Lung (tissue), 17 donors: ENCODE measurements at places on chromosomes 2 and 18.

GRCh38 chr2:181752301-181752700 is 72.0 kb upstream of the NEUROD1 start:
- H3K27ac ChIP-seq, result no peak overlapping the region
- H3K4me3 ChIP-seq, result no peak overlapping the region
- no peak for DNase-seq
- no peaks in the 10 kb centered on the region for H3K36me3 ChIP-seq
- no peaks in the 10 kb centered on the region for H3K27me3 ChIP-seq

DNA sequence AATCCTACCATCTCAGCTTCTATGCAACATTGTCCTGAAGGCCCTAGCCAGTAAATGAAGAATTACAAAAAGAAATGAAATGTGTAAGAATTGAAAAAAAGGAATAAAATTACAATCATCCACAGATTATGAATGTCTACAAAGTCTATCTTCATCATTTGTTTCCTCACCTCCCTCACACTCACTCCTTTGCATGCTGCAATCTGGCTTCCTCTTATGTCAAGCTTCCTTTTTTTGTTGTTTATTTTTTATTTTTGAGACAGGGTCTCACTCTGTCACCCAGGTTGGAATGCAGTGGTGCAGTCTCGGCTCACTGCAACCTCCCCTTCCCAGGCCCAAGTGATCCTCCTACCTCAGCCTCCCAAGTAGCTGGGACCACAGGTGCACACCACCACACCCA is 129.0 kb downstream of the CABYR start:
- DNase-seq, result no peak
- no peaks in the 10 kb centered on the region for H3K36me3 ChIP-seq
- H3K27ac ChIP-seq, result no peak overlapping the region
- no peak overlapping the region for H3K4me3 ChIP-seq

- no peak for DNase-seq
- no peak overlapping the region for H3K4me3 ChIP-seq
- H3K36me3 ChIP-seq, result no peaks in the 10 kb centered on the region
- no peaks in the 10 kb centered on the region for H3K27me3 ChIP-seq
- no peak overlapping the region for H3K27ac ChIP-seq
These were observed 315.8 kb upstream of the KLHL29 start for GRCh38 chr2:23069156-23069555.

GRCh38 chr2:148998165-148998830 is 40.2 kb upstream of the LYPD6B start:
- no peak for DNase-seq
- no peaks in the 10 kb centered on the region for H3K27me3 ChIP-seq
- H3K4me1 ChIP-seq, result no peaks in the 10 kb centered on the region
- no peaks in the 10 kb centered on the region for H3K36me3 ChIP-seq

- H3K4me3 ChIP-seq, result no peak overlapping the region
- no peaks in the 10 kb centered on the region for H3K27me3 ChIP-seq
- H3K4me1 ChIP-seq, result no peaks in the 10 kb centered on the region
- H3K36me3 ChIP-seq, result no peaks in the 10 kb centered on the region
- H3K27ac ChIP-seq, result no peak overlapping the region
- DNase-seq, result no peak
These were observed 92.9 kb downstream of the NEDD4L start for GRCh38 chr18:58136879-58137278.

DNA sequence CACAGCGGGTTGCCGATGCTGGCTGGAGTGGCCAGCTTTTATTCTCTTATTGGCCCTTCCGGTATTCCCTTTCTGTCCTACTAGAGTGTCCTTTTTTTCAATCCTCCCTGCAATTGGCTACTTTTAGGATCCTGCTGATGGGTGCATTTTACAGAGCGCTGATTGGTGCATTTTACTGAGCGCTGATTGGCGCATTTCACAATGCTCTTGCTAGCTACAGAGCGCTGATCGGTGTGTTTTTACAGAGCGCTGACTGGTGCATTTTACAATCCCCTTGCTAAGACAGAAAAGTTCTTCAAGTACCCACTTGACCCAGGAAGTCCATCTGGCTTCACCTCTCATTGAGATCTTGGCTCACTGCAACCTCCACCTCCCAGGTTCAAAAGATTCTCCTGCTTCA is 44.4 kb upstream of the SPRED2 start:
- H3K27me3 ChIP-seq, result no peaks in the 10 kb centered on the region
- H3K4me1 ChIP-seq, result no peaks in the 10 kb centered on the region
- H3K36me3 ChIP-seq, result no peaks in the 10 kb centered on the region
- H3K4me3 ChIP-seq, result no peak overlapping the region
- no peak overlapping the region for H3K27ac ChIP-seq

GRCh38 chr2:70779491-70779890 is 11.0 kb downstream of the FIGLA start:
- no peak overlapping the region for H3K27ac ChIP-seq
- peak; percentile 32 for DNase-seq
- no peaks in the 10 kb centered on the region for H3K27me3 ChIP-seq

GRCh38 chr2:39717067-39717466 is 51.4 kb downstream of the TMEM178A start:
- H3K27me3 ChIP-seq, result no peaks in the 10 kb centered on the region
- no peak overlapping the region for H3K27ac ChIP-seq
- H3K4me3 ChIP-seq, result no peak overlapping the region
- no peaks in the 10 kb centered on the region for H3K4me1 ChIP-seq
- no peaks in the 10 kb centered on the region for H3K36me3 ChIP-seq
- no peak for DNase-seq

- H3K27me3 ChIP-seq, result no peaks in the 10 kb centered on the region
- no peak overlapping the region for H3K4me3 ChIP-seq
- peaks cover 13% of the 10 kb centered on the region for H3K4me1 ChIP-seq
- no peak for DNase-seq
These were observed 291.6 kb downstream of the ALPK2 start for GRCh38 chr18:58337285-58337684.

GRCh38 chr18:27004056-27004829 is 138.7 kb upstream of the AQP4 start:
- no peak overlapping the region for H3K27ac ChIP-seq
- H3K4me1 ChIP-seq, result no peaks in the 10 kb centered on the region
- H3K27me3 ChIP-seq, result no peaks in the 10 kb centered on the region
- no peak overlapping the region for H3K4me3 ChIP-seq

DNA sequence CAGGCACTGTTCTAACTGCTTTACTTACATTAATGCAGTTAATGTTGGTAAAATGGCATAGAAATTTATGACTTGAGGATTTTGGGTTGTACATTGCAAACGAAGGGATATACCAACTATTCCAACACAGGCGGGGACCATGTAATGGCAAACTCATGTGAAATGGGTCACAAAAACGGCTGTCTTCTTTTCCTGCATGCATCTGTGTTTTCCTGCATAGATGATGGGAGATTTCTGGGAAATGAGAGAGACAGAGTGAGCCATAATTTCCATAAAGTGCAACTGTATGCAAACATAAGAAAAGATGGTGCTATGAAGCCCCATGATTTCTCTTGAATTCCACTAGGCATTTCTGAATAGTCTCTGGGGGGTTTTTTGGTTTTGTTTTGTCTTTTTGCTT is 82.3 kb downstream of the ALPK2 start:
- H3K27me3 ChIP-seq, result no peaks in the 10 kb centered on the region
- no peaks in the 10 kb centered on the region for H3K36me3 ChIP-seq
- peak overlapping the region; percentile 62 for H3K27ac ChIP-seq

DNA sequence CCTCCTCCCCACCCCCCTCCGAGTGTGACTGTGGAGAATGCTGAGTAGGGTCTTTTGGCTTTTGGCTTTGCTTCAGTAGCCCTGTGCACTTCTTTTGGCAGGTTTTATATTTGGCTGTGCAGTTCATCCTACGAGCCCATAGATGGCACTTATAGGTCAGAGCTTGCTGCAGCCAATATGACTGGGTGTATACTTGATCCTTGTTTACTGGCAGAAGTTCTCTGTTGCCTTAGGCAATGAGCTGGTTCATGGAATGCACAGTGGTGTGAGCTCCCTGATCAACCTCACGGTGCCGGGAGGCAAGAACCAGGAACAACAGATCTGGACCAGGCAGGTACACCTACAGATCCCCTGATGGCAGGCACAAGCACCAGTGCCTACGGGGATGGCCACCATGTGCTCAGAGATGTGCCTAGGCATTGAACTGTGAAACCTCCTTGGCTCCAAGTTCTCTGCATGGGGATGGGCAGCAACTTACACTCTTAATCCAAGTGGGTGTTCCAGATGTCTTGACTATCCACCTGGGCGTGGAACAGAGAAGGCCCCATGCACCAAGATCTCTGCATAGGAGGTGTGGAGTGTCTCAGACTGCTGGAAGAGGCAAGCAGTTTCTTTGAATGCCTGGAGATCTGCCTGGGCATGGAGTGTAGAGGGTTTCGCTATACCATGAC is 190.4 kb downstream of the KIAA1328 start:
- H3K4me1 ChIP-seq, result no peaks in the 10 kb centered on the region
- DNase-seq, result peak; percentile 8
- H3K27me3 ChIP-seq, result no peaks in the 10 kb centered on the region
- H3K27ac ChIP-seq, result no peak overlapping the region
- no peak overlapping the region for H3K4me3 ChIP-seq
- H3K36me3 ChIP-seq, result peaks cover 4% of the 10 kb centered on the region

GRCh38 chr2:186593523-186593922 is 3.7 kb downstream of the ITGAV start:
- DNase-seq, result no peak
- peaks cover 24% of the 10 kb centered on the region for H3K4me1 ChIP-seq
- H3K27ac ChIP-seq, result no peak overlapping the region
- H3K4me3 ChIP-seq, result no peak overlapping the region
- no peaks in the 10 kb centered on the region for H3K27me3 ChIP-seq
- H3K36me3 ChIP-seq, result no peaks in the 10 kb centered on the region

GRCh38 chr2:10909996-10910341 is 1.8 kb upstream of the KCNF1 start:
- no peak overlapping the region for H3K4me3 ChIP-seq
- no peaks in the 10 kb centered on the region for H3K36me3 ChIP-seq
- no peak for DNase-seq
- no peak overlapping the region for H3K27ac ChIP-seq
- no peaks in the 10 kb centered on the region for H3K4me1 ChIP-seq
- peaks cover 25% of the 10 kb centered on the region for H3K27me3 ChIP-seq

DNA sequence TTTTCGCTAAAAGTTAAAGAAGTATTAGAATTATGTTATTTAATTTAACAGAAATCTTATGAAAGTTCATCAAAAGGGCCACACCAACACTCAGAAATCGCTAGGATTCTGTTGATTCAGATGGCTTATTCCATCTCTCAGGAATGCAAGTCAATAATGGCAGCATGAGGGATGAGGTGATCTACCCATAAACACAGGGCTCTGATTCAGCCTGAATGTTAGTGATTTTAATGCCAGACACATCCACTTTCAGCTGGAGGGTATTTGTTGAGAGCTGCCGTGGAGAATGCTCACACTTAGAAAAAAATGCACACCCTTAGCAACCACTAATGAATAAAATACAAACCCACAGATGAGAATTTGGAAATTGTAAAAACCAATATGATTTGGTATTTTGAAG is 173.3 kb upstream of the ERBB4 start:
- no peak overlapping the region for H3K4me3 ChIP-seq
- no peaks in the 10 kb centered on the region for H3K4me1 ChIP-seq
- no peaks in the 10 kb centered on the region for H3K27me3 ChIP-seq
- DNase-seq, result no peak

DNA sequence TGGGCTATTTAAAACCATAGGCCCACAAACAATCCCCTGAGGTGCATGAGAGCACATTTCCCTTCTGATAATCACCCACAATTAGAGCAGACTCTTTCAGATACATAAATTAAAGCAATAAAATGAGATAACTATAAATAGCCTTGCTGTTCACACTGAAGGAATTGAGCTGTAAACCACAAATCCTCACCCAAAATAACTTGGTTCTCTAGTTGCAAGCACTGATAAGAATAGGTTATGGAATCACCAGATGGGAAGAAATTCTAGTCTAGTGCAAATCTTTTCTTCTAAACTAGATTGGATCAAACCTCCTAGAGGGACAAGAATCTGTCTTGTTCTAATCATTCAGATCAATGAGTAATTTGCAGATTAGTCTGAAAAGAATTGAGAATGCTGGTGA is 64.6 kb downstream of the NAB1 start:
- no peak overlapping the region for H3K4me3 ChIP-seq
- DNase-seq, result no peak
- no peaks in the 10 kb centered on the region for H3K36me3 ChIP-seq
- H3K27me3 ChIP-seq, result no peaks in the 10 kb centered on the region
- H3K4me1 ChIP-seq, result no peaks in the 10 kb centered on the region

DNA sequence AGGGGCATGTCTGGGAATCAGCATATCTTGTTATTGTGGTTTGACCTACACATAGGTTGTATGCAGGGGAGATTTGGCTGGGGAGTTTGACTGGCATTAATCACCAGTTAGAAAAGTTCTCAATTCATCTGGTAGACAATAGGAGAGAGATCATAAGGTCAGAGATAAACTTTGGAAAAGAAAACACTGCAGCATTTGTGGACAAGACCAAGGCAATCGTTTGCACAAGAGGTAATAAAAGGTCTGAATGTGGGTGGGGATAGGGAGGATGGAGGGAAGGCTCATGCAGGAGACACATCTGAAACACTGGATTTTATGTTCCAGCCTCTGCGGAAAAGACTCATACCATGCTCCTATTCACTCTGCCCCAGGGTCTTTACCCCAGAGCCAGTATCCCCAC is 136.9 kb downstream of the MAIP1 start:
- H3K27ac ChIP-seq, result no peak overlapping the region
- no peak overlapping the region for H3K4me3 ChIP-seq
- DNase-seq, result no peak
- H3K4me1 ChIP-seq, result peaks cover 13% of the 10 kb centered on the region

GRCh38 chr2:235935773-235936172 is 232.4 kb downstream of the GBX2 start:
- peaks cover 9% of the 10 kb centered on the region for H3K4me1 ChIP-seq
- peaks cover 22% of the 10 kb centered on the region for H3K36me3 ChIP-seq
- no peak overlapping the region for H3K4me3 ChIP-seq
- no peak for DNase-seq
- no peaks in the 10 kb centered on the region for H3K27me3 ChIP-seq

- DNase-seq, result no peak
- no peaks in the 10 kb centered on the region for H3K4me1 ChIP-seq
- no peak overlapping the region for H3K4me3 ChIP-seq
- no peak overlapping the region for H3K27ac ChIP-seq
These were observed 274.7 kb upstream of the HNMT start for GRCh38 chr2:137689549-137689948.

GRCh38 chr2:240432820-240433801 is 2.4 kb upstream of the GPC1 start:
- no peak overlapping the region for H3K27ac ChIP-seq
- no peaks in the 10 kb centered on the region for H3K27me3 ChIP-seq
- no peaks in the 10 kb centered on the region for H3K4me1 ChIP-seq
- no peaks in the 10 kb centered on the region for H3K36me3 ChIP-seq
- DNase-seq, result no peak

- DNase-seq, result no peak
- no peak overlapping the region for H3K4me3 ChIP-seq
- H3K4me1 ChIP-seq, result no peaks in the 10 kb centered on the region
- H3K27ac ChIP-seq, result no peak overlapping the region
These were observed 843.2 kb downstream of the LRRTM4 start for GRCh38 chr2:76679025-76679396.

GRCh38 chr2:236661061-236661761 is 91.6 kb downstream of the ACKR3 start:
- no peak for DNase-seq
- no peaks in the 10 kb centered on the region for H3K27me3 ChIP-seq
- H3K4me1 ChIP-seq, result peaks cover 22% of the 10 kb centered on the region
